ENCODE measurements at places on chromosomes 4 and X.

DNA sequence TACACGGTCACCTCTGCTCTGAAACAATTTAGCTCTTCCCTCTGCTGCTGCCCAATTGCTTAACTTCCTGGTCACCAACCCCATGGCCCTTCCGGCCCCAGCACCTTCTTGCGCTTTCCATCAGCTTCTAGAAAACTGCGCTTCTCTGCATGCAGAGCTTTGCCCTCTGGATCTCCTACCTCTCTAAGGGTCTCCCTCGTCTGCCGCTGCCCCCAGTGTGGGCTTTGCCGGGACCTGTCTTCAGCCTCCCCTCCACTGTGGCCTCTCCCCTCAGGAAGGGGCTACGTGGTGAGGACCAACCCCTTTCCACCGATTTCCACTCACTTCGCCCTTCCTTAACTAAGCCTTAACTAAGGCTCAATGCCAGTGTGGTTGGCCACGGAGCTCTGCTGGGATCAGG is 94.6 kb downstream of the DCTD start:
- no peak for DNase-seq

- no peak for DNase-seq
Measured at GRCh38 chrX:104351173-104351769, 96.5 kb upstream of the ESX1 start.

GRCh38 chr4:5709207-5709575 is 832 bp upstream of the EVC2 start:
- no peak for DNase-seq

DNA sequence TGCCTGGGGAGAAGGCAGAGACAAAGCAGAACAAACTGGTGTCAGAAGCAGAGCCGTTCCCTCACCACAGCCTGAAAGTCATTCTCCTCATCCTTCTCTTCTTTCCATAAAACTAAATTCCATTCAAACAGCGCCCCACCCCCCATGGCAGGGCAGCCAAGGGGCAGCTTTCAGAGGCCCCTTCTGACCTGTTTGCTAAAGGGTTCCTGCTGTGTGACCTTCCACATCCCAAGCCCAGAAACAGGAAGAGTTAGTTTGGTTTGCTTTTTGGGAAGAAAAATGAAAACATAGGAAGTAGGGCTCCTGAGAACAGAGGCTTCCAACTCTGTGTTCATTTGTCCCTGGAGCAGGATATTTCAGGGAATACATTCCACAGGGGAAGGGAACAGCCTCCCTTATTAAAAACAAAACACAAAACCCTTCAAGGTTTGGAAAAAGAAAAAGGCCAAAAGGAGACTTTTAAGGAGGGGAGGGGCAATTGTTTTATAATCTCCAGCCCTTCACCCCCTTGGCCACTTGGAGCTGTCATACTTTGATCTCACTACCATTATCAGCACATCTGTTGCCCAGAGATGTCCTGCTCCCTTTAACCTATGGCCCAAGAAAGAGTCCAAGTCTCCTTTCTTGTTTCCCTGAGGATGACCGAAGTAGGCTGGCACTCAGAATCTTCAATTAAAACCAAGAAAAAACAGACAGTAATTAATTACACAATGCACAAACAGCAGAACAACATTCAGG is 25.3 kb downstream of the STARD8 start:
- no peak for DNase-seq

DNA sequence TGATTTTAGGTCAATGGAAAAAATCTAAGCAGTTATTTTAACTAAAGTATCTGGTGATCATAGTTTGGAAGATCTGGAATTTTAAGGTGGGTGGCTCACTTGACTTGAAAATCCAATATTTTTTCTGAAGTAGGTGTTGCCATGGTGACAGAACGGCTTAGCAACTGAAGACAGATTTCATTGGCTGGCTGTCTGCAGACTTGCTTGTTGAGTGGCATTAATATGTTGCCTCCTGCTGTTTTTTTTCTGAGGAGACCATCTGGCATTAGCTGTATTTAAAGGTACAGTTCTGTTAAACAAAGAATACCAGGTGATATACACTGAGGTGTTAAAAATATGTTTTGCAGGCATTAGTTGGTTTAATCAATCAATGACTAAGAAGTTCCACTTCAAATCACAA is 19.8 kb downstream of the CPE start:
- DNase-seq: peak; percentile 95

DNA sequence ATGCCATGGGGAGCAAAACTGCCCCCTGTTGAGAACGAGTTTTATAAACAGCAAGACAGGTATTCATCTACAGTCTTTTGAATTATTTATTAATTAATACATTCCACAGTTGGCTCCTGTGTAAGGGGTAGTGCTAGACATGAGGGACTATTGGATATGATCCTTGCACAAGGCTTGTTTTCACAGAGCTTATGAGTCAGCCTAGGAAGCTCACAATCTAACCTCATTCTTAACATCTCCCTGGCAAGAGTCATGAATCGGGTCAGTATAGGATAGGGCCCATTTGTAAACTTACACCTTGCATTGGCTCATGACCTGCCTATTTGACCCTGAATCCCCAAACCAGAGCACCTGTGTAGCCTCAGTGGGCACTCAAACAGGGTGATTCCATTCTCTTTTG is 209.1 kb upstream of the HCCS start:
- DNase-seq: no peak

- DNase-seq: no peak
Measured at GRCh38 chr4:43331226-43332051, 438.9 kb downstream of the GRXCR1 start.

DNA sequence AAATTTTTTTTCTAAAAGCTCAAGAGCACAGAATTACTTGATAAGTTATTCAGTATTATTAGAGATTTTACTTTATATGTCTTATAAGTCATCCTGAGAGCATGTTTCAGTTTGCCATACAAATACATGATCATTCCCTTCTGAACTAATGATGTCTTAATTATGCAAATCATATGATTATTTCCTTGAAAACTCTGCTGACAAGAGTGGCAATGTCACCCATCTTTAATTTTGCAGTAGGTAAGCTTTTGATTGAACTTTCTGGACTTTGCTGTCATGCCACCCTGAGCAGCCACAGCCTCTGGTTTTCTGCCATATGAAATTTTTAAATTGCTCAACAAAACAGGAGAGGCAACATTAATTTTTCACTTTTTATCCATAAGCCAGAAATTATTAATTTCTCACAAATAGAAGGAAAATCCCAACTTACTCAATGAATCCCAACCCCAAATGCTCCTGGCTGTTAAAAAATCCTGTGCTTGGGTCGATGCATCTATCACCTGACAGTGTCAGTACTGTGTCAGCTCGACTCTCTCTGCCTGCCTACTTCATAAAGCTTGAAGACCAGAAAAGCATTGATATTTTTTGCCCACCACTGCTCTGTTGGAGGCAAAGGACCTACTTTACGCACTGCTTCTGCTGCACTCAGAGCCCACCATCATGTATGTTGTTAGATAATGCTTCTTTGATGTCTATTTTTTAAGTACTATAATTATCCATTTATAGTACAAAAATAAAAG is 11.6 kb upstream of the HADH start:
- no peak for DNase-seq

DNA sequence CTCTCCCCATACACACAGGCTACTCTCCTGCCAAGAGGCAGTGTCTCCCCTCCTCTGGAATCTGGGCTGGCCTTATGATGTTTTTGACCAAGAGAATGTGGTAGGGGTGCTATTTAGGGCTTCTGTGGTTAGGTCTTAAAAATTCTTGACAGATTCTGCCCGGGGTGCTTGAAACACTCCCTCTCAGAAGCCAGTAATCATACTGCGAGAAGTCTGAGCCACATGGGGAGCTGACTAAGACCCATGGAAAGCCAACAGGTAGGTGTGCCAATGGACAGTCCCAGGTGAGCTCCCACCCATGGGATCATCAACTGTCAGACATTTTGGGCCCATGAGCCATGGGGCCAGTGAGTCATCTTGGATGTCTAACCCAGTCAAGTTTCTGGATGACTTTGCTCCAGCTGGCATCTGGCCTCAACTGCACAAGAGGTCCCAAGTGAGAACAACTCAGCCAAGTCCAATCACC is 315.7 kb downstream of the FBXW7 start:
- DNase-seq: no peak

- no peak for DNase-seq
Measured at GRCh38 chrX:14274691-14275090, 245.0 kb upstream of the GEMIN8 start.

DNA sequence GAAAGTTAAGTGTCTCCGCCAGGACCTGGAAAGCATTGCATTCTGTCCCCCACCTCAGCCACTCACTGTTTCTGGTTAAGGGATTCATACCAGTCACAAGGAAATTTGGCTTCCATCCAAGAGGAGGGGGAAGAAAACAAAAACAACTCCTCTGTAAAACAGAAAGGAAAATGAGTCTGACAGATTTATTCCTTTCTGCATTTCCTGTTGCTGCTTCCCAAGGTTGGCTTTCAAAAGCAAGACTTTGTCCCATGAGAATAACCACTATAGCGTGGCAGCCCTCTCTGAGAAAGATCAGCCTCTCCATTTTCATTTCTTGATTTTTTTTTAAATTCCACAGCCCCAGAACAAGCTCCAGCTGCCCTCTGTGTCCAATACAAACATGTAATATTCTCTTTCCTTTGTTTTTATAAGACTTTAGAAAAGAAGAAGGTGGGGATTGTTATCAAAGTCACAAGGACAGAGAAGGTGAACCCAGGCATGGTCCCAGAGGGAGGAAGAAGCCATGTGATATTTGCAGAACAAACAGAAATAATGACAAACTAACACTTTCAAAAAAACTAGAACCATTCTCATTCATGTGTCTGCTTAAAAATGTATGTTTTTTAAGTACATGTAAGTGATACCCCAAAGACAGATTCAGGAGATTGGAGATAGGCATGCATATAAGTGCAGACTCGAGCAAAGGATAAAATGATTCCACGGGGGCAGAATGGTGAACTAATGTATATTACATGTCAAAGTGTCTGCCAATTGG is 90.7 kb upstream of the DCLK2 start:
- peak; percentile 27 for DNase-seq

GRCh38 chrX:133448512-133449076 is 33.3 kb upstream of the GPC4 start:
- DNase-seq: no peak

DNA sequence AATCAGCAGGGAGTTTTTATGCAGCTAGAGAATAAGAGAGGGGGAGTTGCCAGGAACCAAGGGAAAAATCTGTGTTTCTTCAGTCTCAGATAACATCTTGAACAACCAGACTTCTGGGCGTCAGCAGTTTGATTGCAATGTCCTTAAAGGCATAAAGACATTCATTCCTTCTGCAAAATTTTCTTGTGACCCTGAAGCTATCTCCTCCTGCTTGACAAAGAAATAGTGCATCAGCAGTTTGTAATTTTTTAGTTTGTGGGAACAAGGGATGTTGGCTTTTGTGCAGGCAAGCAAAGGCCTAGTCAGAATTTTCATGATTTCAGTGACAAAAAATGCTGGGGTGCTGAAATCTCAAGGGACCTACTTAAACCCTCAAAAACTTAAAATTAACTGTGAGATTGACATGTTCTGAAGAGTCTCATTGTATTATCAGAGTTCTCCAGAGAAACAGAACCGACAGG is 125.8 kb upstream of the UNC5C start:
- no peak for DNase-seq

DNA sequence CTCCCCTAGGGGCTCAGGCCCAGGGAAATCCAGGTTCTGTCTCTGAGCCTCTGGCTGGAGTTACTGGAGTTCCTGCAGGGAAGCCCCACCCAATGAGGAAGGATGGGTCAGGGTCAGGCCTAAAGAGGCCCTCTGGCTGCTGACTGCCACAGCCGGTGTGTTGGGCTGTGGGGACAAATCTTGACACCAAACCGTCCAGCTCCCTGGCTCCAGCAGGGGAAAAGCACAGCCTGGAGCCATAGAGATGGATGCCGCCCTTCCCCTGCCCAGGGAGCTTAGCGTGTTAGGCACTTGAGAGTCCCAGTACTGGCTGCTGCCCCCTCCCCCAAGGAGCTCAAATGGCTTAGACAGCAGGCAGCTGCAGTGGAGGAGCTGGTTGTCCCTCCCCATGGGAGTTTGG is 321.3 kb upstream of the LCORL start:
- DNase-seq: no peak

Measured in NCI-H2171 treated with DMSO at 0.1 percent for 48 hours (cell line).